Fibroblast of skin of scalp (primary cell): ENCODE measurements at places on chromosomes 3 and 15.
A peak's percentile ranks its signal among the peaks of the same experiment; 100 is the strongest.

GRCh38 chr3:9406856-9407626 lies 9.6 kb downstream of the SETD5 start:
- no peak for DNase-seq

GRCh38 chr15:77819048-77819850 lies 186.5 kb upstream of the LINGO1 start:
- no peak for DNase-seq

DNA sequence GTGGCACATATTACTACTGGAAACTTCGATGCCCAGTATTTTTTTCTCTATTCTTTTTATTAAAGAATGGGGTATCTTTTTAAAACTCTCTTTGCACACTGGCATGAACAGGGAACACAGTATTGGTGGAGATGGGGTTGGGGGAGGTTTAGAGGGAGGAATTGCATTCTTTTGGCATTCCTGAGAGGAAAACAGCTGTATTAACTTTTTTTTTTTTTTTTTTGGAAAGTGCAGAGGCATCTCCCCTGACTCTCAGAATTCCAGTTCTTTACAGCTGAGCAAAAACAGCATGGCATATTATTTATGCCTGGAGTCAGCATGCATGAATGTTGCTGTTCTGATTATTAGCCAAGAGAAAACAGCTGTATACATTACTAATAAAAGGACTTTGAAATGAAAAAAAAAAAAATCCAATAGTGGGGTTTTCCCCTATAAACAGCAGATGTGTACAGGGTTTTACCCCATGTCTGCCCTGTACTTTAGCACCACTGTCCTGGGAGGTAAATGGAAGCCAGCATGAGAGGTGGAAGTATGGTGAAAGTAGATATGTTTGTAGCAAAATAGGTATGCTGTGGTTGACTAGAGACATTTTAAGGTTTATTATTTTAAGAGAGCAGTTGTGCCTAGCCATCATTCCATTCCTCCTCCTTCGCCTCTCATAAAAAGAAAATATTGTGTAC lies 132.2 kb downstream of the FNDC3B start:
- DNase-seq: peak; percentile 63

DNA sequence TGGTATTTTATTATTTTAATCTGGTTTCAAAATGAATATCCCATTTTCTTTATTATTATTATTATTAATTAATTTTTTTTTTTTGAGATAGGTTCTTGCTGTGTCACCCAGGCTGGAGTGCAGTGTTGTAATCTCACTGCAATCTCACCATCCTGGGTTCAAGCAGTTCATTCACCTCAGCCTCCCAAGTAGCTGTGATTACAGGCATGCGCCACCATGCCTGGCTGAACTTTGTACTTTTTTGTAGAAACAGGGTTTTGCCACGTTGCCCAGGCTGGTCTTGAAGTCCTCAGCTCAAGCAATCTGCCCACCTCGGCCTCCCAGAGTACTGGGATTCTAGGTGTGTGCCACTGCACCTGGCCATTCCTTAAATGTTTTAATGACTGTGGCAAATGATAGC lies 28.6 kb downstream of the DAG1 start:
- no peak for DNase-seq

DNA sequence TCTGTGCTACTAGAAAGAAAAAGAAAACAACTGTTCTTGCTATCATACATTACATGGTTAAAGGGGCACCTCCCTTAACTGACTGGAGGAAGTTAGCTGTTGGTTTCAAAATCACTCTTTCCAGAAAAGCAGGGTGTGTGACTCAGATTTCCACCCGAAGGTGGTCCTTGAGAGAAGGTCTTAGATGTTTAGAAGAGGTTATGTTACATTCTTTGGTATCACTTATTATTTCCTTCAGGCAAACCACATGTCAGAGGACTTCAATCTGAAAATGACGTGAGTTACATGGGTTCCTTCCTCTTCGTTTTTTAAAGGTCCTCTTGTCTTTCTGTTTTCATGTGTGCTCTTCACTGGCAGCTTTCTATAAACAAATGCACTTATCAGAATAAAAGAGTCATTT lies 307.9 kb upstream of the CBLB start:
- DNase-seq: no peak

DNA sequence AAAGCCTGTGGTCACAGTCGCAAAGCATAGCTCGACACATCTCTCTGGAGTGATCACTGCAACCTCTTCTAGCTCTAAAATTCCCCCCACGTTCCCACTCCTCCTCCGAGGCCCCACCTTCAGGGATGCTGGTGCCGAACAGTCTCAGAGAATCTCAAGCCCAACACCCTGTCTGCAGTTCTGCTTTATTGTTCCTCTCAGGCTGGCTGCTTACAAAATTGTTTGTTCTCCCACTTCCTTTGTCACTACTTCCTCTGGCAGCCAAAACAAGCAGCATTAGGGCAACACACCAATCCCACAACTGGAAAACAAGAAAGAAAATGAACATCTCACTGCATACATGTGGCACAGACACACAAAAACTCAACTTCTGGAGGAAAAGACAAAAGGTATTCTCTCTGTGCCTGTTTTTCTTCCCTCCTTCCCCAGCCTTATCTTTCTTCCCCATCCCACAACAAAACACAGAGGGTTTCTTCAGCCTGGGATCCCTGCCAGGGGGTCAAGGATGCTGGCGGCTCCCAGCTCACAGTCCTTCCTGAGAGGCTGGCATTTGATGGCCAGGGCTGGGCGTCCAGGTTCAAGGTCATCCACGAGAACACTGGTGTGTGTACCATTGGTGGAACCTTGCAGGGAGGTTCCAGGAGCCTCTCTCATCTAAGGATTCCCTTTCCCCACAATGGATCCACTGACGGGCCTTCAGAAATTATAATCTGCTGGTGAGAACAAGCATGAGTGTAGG lies 108.4 kb downstream of the TMCO5A start:
- DNase-seq: no peak

DNA sequence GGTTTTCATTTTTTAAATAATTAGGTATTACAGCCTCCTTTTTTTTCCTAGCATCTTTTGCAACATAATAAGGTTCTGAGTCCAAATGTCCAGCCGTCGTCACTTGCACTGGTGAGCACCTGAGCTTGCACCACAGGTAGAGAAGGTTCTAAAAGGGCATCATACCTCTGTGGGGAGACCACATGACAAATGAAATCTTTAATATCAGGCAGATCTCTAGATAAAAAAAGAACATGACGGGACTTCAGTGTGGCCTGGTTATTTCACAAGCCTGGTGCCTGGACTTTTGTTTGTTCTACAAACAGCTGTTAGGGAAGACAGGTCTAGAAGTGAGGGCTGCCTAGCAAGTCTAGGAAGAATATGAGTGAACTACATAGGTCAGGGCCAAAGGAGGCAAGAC lies 3.6 kb downstream of the ZBED2 start:
- DNase-seq: no peak

- DNase-seq: no peak
Observed at GRCh38 chr3:67943546-67943945, 289.1 kb upstream of the SUCLG2 start.

DNA sequence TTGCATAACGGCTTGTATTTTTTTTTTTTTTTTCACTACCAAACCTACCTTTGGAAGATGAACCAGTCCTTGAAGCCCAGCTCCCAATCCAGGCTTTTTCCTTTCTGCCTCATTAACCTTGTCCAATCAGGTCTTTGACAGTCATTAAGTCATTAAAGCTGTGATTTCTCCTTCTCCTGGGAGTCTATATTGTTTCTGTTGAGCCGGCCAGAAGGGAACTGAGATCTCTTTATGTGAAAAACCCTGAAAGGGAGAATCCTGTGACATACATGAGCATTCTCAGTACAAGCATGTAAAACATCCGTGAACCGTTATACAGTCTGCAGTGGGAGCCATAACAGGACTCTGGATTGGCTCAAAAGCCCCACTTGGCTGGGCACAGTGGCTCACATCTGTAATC lies 40.0 kb downstream of the ZNF589 start:
- no peak for DNase-seq

- DNase-seq: no peak
Observed at GRCh38 chr3:114356525-114356924, 62.7 kb downstream of the TIGIT start.

DNA sequence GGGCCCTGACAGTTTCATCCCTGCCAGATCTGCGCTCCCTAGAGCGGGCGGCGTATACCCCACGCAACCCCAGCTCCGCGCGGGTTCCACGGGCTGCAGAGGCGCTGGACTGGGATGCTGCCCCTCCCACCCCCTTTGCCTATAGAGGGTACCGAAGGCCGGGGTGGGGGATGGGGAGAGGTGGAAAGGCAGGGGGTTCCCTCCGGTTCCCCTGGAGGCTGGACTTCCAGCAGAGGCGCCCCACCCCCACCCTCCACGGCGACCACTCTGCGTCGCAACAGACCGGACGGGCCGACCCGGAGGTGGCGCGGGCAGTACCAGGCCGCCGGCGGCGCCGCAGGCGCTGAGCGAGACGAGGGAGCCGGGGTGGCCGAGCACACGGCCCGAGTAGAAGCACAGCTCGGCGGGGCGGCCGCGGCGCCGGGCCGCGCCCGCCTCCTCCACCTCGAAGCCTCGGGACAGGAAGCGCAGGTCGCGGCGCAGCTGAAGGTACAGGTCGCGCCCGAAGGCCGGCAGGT lies 995 bp downstream of the ADAMTS17 start:
- DNase-seq: no peak

DNA sequence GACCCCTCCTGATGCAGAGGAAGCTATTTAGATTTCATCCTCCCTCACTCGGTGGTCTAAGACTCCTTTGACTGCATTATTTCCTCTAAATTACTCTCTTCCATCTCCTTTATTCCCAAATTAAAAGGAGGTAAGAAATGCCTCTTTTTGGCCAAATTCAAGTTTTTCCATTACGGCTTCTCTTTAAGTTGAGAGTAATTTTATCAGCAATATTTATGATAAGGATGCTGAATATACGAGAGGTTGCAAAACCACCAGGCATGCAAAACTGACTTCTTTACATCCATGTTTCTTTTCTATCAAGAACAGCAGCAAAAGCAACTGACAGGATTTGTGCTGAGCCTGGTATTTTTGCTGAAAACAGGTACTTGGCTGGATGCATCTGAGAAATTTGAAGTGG lies 262.0 kb upstream of the RARB start:
- DNase-seq: no peak

- DNase-seq: peak; percentile 17
Observed at GRCh38 chr15:97961067-97961954, 808 bp downstream of the ARRDC4 start.

DNA sequence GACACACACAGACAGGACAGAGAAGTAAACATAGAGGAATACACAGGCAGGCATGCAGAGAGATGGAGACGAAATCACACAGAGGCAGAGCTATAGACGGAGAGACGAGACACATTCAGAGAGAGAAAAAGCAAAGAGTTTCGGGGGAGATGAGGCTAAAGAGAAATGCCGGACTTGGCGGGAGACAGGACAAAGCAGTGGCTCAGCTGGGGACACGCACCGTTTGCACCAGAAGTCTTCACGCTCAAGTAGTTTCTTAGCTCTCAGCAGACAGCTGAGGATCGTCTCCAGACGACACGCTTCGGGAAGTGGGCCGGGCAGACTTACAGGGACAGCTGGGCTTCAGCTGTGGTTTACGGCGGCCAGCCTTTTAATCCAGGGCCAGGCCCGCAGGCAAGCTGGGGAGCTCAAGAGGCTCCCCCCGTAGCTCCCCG lies 56.2 kb upstream of the DLG1 start:
- peak; percentile 63 for DNase-seq

GRCh38 chr3:194051366-194052149 lies 84.4 kb upstream of the HES1 start:
- DNase-seq: no peak

- peak; percentile 79 for DNase-seq
Observed at GRCh38 chr15:63019511-63020109, 22.9 kb upstream of the TPM1 start.

DNA sequence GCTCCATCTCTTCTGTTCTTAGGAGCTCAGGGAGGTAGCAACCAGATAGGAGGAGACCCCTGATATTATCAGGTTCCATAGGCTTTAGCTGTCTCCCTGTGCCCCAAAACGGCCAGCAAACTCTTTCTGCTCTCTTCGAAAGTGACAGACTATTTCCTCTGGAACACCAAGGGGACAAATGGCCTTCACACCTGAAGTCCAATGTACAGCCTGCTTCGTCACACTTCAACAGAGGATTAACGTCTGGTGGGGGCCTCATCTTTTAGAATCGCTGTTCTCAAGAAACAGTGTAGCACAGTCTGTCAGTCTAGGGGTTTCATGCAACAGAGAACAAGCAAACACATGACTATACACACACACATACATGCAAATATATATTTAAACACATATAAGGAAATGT lies 152.4 kb upstream of the SETMAR start:
- no peak for DNase-seq

DNA sequence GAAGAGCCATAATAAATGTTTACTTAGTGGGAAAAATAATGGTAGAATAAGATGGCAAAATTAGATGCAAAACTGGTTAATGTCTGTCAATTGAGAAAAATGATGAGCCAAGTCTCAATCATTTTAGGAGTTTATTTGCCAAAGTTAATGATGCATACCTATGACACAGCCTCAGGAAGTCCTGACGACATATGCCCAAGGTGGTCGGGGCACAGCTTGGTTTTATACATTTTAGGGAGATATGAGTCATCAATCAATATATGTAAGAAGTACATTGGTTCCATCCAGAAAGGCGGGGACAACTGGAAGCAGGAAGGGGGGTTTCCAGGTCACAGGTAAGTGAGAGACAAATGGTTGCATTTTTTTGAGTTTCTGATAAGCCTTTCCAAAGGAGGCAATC lies 31.5 kb downstream of the CLEC3B start:
- no peak for DNase-seq

- DNase-seq: peak; percentile 4
Observed at GRCh38 chr15:94576889-94577533, 345.6 kb downstream of the MCTP2 start.
